GM23248 (cell line): ENCODE measurements at places on chromosomes 7 and 10. TPM values are rescaled to one million over a fixed set of nuclear protein-coding genes. Genes with fewer than 3 reads are reported as not detected.

The FLNC gene
- 74.0 and 75.1 TPM in 2 replicates for polyA plus RNA-seq

GRCh38 chr7:14115701-14116100 is 126.2 kb upstream of the ETV1 start:
- no peak for DNase-seq

The AMPH gene
- 4.9 and 5.5 TPM in 2 replicates for polyA plus RNA-seq

The USP6NL gene
- polyA plus RNA-seq, result 4.4 and 4.8 TPM in 2 replicates

- no peak for DNase-seq
Measured at GRCh38 chr7:2237109-2237602, 4.4 kb upstream of the MAD1L1 start.

- peak; percentile 44 for DNase-seq
Measured at GRCh38 chr7:17651341-17651740, 289.0 kb downstream of the SNX13 start.

DNA sequence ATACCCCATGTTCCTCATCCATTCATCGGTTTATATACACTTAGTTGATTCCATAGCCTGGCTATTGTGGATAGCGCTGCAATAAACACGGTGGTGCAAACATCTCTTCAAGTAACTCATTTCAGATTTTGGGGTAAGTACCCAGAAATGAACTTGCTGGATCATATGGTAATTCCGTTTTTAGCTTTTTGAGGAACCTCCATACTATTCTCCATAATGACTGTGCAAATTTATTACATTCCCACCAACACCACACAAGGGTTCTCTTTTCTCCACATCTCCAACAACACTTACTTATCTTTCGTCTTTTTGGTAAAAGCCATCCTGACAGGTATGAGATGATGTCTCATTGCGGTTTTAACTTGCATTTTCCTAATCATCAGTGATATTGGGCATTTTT is 3.7 kb downstream of the NPFFR1 start:
- no peak for DNase-seq

The DHTKD1 gene
- 6.4 and 6.8 TPM in 2 replicates for polyA plus RNA-seq

- peak; percentile 32 for DNase-seq
Measured at GRCh38 chr10:31897506-31897905, 31.1 kb downstream of the ARHGAP12 start.

The TMEM176B gene
- polyA plus RNA-seq, result not detected in 2 replicates

- DNase-seq, result peak; percentile 99
Measured at GRCh38 chr7:151754142-151754590, 122.7 kb downstream of the PRKAG2 start.

- DNase-seq, result no peak
Measured at GRCh38 chr7:159056737-159057136, 87.9 kb downstream of the VIPR2 start.

GRCh38 chr7:4057289-4057616 is 624.8 kb upstream of the FOXK1 start:
- no peak for DNase-seq

The AASS gene
- polyA plus RNA-seq, result 3.6 and 5.8 TPM in 2 replicates

- no peak for DNase-seq
Measured at GRCh38 chr10:84822931-84823630, 494.7 kb downstream of the CCSER2 start.

The FAM241B gene
- polyA plus RNA-seq, result 0.18 and 0.42 TPM in 2 replicates

GRCh38 chr7:87356448-87356847 is 11.0 kb downstream of the CROT start:
- no peak for DNase-seq

The MAP3K8 gene
- 4.8 and 4.9 TPM in 2 replicates for polyA plus RNA-seq

GRCh38 chr10:7150349-7150748 is 260.5 kb downstream of the SFMBT2 start:
- no peak for DNase-seq

DNA sequence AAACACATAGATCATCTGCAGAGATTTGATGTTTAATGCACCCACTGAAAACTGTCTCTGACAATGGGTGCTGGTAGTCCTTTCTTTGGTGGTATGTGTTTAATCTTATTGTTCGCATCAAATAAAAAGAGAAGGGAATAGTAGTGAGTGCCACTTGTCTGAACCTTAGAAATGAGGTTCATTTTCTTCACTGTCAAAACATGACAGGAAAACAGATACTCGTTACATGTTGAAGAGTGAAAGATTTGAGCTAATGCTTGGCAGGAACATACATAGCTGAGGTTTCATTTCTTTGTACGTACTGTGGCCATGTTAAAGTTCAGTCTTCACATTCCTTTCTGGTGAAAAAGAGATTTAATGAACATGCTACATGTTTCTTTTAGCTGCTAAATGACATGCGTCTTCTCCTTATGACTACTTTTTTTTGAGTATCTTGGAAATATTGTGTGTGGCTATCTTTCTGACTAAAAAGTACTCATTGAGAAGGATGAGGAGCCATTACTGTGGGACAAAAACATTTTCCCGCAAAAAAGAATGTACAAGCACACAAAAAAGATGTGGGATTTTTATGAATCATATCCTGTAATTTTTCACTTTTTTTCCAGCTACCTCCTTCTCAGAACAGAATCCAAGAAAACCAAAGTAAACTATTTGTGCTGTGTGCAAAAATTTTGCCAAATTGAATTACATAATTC is 108.0 kb downstream of the TWIST1 start:
- peak; percentile 61 for DNase-seq

GRCh38 chr7:107277331-107277730 is 108.5 kb downstream of the HBP1 start:
- no peak for DNase-seq

- no peak for DNase-seq
Measured at GRCh38 chr7:82397879-82398524, 45.6 kb downstream of the CACNA2D1 start.

DNA sequence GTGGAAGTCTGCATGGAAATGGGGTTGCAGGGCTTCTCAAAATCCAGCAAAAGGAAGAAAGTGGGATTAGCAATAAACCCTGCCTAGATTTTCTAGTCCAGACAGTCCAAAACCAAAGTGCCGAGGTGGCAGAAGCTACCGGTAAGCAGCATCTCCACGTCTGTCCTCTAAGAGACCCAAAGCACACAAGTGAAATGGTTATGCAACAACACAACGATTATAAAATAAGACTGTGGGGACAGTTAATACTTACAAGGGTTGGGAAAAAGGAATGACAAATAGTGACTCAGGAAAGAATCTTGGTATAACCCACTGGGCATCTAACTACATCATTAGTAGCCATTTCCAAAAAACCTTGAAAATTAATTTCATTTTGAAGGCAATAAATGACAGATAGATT is 24.7 kb downstream of the CREB3L2 start:
- DNase-seq, result peak; percentile 76
